ENCODE measurements at places on chromosomes 13 and 19.

GRCh38 chr13:32200741-32201140, 114.4 kb downstream of the ZAR1L start:
- DNase-seq = no peak

- no peak for DNase-seq
Observed at GRCh38 chr13:75217949-75218348, 264.0 kb downstream of the TBC1D4 start.

DNA sequence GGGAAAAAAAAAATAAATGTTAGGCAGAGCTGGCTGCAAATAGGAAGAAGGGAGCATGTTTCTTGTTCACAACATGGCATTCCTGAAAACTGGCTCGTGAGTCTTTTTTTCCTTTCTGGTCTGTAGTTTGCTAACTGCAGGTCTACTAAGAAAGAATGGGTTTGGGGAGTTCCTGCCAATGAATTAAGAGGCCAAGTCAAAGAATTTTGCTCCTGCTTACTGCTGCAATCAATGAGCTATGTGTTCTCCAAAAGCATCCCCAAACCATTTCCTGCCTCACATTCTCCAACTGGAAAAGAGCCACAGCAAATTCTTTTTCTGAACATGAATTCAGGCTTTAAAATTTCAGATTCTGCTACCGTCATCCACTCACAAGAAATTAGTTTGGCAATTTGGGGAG, 88.6 kb downstream of the DCT start:
- DNase-seq = no peak

- DNase-seq = no peak
Observed at GRCh38 chr13:70747262-70747661, 639.0 kb upstream of the KLHL1 start.

DNA sequence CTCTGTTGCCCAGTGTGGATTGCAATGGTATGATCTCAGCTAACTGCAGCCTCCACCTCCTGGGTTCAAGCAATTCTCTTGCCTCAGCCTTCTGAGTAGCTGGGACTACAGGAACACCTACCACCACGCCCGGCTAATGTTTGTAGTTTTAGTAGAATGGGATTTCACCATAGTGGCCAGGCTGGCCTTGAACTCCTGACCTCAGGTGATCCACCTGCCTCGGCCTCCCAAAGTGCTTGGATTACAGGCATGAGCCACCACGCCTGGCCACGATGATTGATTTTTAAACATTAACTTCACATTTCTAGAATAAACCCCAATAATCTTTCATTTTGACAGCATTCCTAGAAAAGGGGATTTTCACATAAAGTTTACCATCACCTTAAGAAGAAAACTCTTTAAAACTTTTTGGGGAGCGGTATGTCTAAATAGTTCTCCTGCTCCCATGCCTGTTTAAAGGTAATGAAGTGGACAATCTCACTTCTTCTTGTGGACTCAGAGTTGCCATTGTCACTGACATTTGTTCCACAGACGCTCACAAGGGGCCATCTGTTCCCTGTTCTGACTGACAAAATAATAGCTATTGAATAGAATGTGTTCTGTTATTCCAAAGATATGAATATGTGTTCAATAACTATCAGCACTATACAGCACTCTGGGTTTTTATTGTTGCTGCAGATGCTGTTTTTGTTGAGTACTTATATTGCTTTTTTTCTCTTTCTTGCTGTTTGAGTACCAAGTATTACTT, 66.1 kb upstream of the C1QTNF9B start:
- DNase-seq = no peak

DNA sequence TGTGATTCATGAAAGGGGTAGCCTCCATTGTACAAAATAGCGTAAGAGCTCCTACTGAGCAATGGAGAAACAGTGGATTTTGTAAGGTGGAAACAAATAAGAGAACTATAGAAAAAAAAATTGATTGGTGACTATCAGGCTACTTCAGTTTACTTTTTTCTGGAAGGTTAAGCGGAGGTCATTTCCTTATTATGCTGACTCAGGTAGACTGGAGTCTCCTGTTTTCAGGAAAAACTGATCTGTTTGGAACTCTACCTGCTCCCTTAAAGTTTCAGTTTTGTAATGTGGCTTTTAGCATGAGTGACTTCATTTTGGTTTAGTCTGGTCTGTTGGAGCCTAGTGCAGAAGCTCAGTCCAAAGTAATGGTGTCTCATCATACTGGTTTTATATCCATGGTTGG, 3.4 kb downstream of the ZNF607 start:
- no peak for DNase-seq

DNA sequence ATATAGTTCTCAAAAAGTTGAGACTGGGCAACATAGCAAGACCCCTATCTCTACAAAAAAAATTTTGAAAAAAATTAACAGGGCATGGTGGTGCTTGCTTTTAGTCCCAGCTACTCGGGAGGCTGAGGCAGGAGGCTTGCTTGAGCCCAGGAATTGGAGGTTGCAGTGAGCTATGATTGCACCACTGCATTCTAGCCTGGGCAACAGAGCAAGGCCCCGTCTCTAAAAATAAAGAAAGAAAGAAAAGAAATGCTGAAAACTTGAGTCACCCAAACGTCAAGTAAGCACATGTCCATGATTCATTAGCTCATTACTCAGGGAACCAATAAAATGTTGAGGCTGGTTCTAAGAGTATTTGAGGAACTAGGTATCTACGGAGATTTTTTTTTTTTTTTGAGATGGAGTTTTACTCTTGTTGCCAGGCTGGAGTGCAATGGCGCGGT, 33.9 kb upstream of the SEMA6B start:
- DNase-seq = no peak

- no peak for DNase-seq
Observed at GRCh38 chr19:19049406-19049805, 14.4 kb upstream of the SLC25A42 start.

DNA sequence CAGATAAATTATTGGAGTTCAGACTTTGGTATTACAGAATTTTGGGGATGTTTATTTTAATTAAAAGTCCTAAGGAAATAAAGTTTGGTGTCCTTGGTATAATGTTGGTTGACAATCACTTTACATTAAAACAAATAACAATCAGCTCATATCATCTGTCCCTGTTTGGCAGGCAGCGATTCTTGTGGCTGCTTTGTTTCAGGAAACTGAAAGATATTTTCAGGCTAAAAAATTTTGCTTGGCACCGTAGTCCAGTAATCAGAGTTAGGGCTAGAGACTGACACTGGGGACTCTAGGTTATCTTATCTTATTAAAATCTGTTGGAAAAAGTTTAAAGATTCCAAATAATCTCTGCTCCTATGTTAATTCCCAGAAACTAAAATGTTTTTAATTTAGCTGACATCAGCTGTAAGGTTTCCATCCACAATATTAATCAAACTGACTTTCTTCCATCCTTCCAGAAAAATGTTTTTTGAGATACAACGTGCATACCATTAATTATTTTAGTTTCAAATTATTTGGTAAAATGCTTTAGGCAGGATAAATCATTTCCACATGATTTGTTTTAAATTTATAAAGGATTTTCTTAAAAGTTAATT, 97.6 kb downstream of the ZIC5 start:
- no peak for DNase-seq

- no peak for DNase-seq
Observed at GRCh38 chr13:25377244-25377962, 5.6 kb downstream of the ATP8A2 start.

GRCh38 chr13:19153782-19154450, 27.7 kb downstream of the TUBA3C start:
- no peak for DNase-seq

DNA sequence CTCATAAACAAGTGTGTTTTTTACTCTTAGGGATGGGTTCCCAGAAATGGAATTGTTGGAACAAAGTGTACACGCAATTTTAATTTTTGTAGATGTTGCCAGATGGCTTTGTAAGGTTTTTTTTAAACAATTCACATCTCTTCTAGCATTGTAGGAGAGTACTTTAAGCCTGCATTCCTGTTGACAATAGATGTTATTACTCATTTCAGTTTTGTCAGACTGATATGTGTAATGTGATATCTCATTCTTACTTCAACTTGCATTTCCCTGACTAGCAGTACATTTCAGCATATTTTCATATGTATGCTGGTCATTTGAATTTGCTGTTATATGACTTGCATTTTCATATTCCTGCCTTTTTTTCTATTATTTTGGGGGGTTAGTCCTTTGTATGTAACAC, 186.6 kb upstream of the SLITRK6 start:
- no peak for DNase-seq

- no peak for DNase-seq
Observed at GRCh38 chr13:100613031-100613430, 24.4 kb upstream of the GGACT start.

DNA sequence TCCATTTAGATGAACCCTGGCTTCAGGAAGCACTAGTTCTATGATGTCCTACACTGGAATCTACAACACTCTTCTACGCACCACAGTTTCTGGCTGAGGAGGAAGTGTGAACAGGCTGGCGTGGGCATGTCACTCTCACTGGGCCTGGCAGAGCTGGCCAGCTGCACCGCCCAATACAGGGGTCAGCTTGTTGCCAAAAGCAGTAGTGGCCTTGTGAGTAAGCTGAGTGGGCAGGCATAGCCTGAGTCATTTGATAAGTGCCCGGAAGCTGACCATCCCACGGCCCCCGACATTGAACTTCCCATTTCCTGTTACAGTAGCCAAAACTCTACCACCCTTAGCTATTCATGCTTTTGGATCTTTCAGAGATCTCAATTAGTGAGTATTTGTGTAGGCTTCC, 240.9 kb upstream of the SERP2 start:
- no peak for DNase-seq

DNA sequence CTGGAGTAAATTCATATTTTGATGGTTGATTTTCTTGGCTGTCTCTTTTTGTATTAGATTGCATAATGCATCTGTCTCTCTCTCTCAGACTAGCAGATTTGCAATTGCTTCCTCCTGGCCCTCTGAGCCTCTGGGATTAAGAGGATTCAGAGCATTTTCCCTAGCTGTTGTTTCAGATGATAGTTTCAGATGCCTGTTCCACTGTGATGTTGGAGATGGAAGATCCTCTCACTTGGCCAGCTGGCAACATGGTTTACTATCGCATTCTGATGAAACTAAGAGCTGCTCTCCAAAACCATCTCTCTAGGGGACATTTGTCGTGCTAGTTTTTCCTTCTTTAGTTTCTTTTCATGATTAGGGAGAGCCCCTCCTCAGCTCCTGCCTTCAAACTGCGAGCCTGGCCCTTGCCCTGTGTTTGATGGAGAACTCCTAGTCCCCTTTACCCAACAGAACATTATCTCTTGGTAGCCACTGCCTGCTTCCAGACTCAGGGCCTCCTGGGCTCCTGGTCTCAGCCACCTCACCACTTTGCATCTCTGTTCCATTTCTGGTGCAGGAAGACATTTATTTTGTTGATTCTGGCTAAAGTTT, 244.6 kb downstream of the B3GLCT start:
- DNase-seq = no peak

All from NCI-H1417 treated with DMSO at 0.1 percent for 48 hours (cell line).